ENCODE measurements at places on chromosomes 3 and 15.
A peak's percentile ranks its signal among the peaks of the same experiment; 100 is the strongest.

GRCh38 chr15:77905301-77905920 lies 172.1 kb downstream of the TBC1D2B start:
- DNase-seq: no peak

GRCh38 chr15:41842229-41842628 lies 3.6 kb downstream of the PLA2G4B start:
- DNase-seq: no peak

DNA sequence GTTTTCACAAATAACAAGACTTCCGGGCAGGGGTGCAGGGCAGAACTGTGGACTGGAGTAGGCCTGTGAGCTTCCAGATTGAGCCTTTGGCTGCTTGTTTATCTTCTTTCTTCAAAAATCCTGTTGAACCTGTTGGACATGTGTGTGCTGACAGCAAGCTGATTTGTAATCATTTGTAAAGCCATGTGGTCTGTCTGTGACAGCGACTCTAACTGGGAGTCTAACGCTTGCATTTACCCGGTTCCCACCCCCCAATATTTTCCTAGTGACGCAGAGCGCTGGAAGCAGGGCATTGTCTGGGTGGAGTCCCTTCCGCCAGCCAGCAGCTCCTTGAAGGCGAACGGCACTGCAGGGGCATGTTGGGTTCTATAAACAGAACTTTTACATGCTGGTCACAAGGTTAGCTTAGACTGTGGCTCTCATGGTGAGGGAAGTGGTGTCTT lies 85.7 kb upstream of the MYZAP start:
- no peak for DNase-seq

- DNase-seq: no peak
Measured at GRCh38 chr3:172517859-172518466, 5.3 kb downstream of the TNFSF10 start.

DNA sequence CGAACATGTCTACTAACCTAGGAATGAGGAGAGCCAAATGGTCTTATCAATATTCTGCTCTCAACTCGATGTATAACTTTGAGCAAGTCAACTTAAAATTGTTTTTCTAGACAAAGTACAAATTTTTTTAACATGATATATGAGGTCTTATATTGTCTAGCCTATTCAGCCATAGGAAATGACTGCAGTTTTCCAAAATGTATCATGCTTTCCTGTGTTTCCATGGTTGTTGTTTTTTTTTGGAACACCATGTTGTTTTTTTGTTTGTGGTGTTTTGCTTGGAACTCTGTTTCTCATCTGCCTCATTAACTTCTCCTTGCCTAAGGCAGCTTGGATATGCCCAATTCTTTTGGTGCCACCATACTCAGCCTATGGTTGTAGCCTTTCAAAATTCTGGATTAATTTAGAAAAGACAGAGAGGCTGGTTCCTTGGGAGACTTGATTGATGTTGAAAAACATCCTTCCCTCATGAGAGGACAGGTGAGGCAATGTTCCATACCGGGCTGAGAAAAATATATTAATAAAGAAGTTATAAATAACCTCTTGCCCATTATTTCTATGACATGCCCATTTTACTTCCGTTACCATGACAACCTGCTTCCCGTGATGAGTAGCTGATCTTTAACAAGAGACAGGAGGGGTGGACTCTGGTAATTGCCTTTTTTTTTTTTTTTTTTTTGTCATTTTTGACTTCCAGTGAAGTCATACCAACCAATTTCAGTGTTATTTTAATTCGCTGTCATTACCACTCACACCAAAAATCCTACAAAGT lies 687.9 kb upstream of the GRM7 start:
- no peak for DNase-seq

GRCh38 chr3:101133652-101134051 lies 140.4 kb upstream of the ABI3BP start:
- no peak for DNase-seq

DNA sequence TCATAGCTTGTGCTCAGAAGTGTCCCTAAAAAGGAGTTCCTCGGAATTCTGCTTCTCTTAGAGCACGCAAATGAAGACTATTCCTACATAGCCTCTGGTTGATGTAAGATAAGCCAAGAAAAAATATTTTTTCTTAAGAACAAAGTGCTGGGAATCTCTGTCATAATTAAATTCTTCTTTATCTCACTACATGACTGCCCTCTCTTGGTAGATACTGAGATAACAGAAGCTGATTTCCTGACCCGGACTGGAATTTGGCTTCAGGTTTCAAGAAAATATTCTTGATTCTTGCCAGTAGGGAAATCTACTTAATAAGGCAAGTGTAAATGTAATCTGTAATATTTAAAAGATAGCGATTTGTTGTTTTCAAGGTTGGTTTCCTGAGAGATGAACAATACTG lies 31.3 kb upstream of the SETMAR start:
- DNase-seq: no peak

GRCh38 chr3:126061301-126062032 lies 22.5 kb downstream of the SLC41A3 start:
- DNase-seq: no peak

DNA sequence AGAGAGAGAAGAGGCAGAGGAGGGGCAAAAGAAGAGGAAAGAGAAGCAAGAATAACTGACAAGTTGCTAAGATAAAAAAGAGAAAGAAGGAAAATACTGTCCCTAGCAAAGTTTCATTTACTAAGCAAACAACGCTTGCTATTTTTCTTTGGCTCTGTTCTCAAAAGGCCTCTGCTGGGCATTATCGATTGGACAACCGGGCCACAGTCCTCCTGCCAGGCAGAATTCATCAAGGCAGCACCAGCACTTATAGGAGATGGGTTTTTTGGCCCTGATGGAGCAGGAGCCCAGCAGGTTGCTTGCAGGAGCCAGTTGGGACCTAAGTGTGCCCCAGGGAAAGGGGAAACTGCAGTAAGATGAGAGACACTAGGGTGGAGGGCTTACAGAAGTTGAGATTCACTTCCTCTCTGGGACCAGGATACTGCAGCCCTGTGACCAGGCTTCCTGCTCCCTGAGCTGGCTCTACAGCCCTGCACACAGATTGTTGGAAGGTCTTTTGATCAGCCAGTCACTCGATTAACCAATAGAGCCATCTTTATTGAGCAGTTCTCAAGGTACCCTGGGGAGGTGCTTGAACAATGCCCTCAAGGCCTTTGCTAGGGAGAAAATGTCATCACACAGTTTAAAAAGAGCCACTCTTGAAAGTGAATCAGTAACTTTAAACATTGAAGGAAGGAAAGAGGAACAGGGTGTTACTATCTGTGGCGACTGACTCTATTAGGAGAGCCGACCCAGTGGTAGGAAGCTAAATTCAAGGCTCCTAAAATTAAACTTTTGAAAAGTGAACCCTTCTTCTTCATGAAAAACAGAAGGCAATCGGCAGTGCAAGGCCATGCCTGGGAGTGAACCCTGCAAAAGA lies 28.8 kb upstream of the GLCE start:
- DNase-seq: peak; percentile 2

GRCh38 chr3:115401298-115401697 lies 222.0 kb upstream of the GAP43 start:
- no peak for DNase-seq

Measured in stimulated activated naive B cell treated with anti-CD40 and anti-IgM and Interleukin-4, amounts not matched to agents 10 μg/mL and 1 μg/mL and 100 μg/mL, for 72 hours (primary cell).